AG08395 (cell line): ENCODE measurements at places on chromosomes 3 and 15.

- peak; percentile 50 for DNase-seq
Observed at GRCh38 chr3:153273767-153274435, 111.9 kb downstream of the RAP2B start.

DNA sequence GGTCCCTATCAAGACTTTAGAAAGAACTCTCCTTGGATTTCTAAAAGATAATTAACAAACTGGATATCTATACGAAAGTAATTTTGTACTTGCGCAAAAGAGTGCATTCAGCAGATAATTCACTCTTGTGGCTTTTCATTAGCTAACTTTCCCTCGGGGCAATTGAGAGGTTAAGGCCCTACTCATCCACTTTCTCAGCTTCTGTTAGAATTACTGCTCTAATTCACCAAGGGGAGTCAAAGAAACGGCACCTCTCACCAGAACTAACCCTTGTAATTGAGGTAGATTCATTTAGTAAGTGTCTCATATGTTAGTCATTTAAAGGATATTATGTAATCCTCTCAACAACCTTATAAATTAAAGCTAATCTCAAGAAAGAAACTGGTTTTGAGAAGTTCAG lies 22.5 kb upstream of the MB21D2 start:
- DNase-seq: no peak

GRCh38 chr15:55389264-55389607 lies 18.9 kb downstream of the CCPG1 start:
- no peak for DNase-seq

DNA sequence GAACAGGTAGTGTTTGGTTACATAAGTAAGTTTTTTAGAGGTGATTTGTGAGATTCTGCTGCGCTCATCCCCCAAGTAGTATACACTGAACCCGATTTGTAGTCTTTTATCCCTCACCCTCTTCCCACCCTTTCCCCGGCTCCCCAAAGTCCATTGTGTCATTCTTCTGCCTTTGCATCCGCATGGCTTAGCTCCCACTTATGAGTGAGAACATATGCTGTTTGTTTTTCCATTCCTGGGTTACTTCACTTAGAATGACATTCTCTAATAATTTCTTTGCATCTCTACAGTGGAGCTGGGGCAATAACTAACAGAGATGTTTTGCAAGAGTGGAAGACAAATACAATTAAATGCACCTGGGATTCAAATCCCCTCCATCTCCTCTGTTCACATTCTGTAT lies 93.2 kb downstream of the TP63 start:
- DNase-seq: no peak

DNA sequence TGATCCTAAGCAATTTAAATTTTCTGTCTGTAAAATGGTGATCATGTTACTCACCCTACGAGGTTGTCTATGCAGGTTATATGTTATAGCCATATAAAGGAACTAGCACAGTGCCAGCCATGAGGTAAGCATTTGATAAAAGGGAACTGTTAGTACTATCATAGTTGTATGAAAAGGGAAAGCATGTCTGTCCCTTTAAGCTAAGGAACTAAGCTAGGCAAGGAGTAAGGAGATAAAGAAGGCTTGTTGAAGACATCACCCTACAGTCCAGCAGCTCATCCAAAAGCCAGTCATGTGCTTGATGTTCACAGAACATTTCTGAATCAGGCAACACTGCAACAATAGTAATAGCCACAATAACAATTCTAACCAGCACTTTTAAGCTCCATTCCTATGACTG lies 243.9 kb downstream of the ZBTB20 start:
- DNase-seq: no peak

GRCh38 chr3:175349168-175349567 lies 490.0 kb downstream of the NAALADL2 start:
- no peak for DNase-seq

GRCh38 chr3:111864821-111865656 lies 6.0 kb downstream of the PHLDB2 start:
- peak; percentile 35 for DNase-seq

- peak; percentile 24 for DNase-seq
Observed at GRCh38 chr3:11769704-11770476, 76.8 kb downstream of the TAMM41 start.

- DNase-seq: no peak
Observed at GRCh38 chr15:41945221-41945620, 27.1 kb downstream of the EHD4 start.

DNA sequence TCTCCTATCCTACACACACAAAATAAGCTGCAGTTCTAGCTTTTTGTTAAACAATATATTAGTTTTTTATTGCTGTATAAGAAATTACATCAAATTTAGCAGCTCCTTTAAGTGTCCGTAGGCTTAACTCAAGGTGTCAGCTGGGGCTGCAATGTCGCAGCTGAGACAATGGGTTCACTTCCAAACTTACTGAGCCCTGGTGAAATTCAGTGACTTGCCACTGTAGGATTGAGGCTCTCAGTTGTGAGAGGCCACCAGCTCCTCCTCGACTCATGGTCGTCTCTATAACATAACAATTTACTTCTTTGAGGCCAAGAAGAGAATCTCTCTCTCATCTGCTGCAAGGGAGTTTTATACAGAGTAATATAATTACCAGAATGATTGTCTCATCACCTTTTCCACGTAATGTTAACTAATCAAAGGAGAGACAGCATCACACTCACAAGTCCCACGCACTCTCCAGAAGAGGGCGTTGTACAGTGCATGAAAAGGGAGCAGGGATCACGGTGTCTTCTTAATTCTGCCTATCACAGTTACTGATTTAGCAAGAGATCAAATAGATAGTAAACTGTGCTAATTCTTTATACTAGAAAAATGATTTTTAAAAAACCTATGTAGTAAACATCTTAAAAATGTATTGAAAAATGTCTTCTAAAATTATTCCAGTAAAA lies 735.6 kb upstream of the GBE1 start:
- DNase-seq: no peak

- DNase-seq: no peak
Observed at GRCh38 chr3:3689601-3690375, 109.4 kb upstream of the LRRN1 start.
